ENCODE measurements at places on chromosomes 11 and 22.

DNA sequence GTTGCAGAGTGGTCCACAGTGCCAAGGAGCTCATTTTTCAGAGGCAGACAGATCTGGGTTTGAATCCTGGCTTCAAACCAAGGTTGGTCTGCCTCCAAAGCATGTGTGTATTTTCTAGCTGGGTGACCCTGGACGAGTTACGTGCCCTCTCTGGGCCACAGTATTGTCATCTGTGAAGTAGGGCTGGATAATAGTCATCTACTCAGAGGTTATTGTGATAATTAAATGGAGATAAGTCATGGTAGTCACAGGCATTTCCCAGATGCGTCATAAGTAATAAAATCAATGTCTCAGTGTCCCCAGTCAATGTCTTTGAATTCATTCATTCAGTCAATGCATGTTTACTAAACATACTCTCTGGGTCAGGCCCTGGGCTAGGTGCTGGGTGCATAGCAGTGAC lies 8.6 kb downstream of the OMP start:
- ATAC-seq = no peak

GRCh38 chr11:27061461-27061821 lies 20.8 kb downstream of the BBOX1 start:
- no peak for ATAC-seq

DNA sequence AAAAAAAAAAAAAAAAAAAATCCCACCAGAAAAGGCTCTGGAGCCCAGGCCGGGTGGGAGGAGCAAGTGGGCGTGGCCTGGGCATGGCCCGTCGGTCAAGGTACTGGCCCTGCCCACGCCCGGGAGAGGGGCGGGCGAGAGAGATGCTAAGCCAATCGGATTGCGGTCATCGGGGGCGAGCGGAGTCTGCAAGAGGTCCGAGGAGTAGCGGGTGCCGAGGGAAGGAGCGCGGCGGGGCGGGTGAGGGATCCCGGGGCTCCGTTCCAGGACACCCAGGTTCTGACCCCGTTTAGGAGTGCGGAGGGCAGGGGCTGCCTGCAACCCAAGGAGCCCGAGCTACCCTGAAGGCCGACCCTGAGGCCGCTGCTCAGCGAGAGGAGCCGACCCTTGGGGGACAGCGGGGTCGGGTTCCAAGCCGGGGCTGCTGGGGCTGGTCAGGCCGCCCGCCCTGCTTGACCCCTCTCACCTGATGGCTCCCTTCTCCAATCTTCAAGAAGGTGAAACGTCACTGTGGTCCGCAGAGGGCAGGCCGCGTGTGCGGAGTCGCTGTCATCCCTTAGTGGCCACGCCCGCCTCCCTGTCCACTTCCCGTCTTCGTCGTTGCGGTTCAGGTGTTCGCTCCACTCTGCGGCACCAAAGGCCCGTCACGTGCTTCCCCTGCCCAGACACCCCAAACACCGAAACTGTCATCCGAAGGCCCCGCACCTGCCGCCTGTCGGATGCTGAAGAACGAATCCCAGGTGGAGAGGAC lies 11.1 kb upstream of the TAB1 start:
- ATAC-seq = peak; percentile 87

DNA sequence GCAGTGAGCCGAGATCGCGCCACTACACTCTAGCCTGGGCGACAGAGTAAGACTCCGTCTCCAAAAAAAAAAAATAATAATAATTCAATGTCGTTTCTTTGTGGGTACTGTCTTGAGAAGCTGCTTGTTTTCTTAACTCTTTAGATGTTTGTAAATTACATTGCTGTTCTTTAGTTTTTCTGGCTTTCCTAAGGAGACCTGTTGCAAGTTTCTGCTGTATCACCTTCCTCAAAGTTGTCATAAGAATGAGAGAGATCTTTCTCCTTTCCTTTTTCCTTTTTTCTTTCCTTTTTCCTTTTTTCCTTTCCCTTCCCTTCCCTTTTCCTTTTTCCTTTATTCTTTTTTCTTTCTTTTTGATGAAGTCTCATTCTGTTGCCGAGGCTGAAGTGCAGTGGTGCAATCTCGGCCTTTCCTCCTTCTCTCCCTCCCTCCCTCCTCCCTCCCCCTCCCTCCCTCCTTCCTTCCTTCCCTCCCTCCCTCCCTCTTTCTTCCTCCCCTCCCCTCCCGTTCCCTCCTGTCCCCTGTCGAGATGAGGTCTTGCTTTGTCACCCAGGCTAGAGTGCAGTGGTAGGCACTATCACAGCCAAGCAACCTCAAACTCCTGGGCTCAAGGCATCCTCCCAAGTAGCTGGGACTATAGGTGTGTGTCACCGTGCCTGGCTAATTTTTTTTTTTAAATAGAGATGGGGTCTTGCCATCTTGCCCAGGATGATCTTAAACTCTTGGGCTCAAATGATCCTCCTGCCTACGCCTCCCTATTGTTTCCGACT lies 15.3 kb downstream of the HIPK3 start:
- no peak for ATAC-seq

DNA sequence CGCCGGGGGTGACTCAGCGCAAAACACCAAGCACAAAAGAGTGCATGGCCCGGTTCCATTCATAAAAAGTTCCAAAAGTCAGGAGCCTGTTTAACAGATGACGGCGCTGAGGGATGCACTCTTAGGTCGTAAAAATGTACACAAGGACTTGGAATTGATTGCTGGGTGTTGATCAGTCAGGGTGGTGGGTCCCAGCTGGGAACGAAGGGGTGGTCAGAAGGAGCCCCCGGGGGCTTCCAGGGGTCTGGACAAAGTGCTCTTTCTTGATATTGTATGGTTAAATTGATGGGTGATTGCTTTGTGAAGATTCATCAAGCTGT lies 20.7 kb downstream of the IFITM10 start:
- no peak for ATAC-seq

GRCh38 chr11:65586676-65587075 lies 8.9 kb downstream of the KCNK7 start:
- no peak for ATAC-seq

DNA sequence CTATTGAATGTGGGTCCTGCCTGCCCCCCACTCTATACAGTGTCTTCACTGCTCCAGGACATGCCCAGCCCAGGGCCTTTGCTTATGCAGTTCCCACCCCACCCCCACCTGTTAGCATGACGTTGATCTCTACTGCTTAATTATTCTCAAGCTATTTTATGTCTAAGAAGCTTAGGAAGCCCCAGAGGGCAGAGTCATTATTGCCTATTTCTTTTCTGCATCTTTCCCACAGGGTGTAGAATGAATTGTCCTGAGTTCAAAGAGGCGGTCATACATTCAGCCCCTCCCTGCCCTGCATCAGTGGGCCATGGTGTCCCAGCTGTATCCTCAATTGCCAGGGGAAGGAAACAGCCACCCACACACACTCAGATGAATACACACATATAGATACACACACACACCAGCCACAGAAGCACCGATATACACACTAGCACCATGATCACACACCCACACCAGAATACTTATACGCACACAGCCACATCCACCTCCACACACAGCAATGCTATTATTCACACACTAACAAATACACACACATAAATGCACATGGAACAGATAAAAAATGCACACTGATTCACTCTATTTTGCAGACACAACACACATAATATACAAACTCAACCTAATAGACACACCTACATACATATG lies 1.5 kb downstream of the PDE2A start:
- ATAC-seq = no peak

DNA sequence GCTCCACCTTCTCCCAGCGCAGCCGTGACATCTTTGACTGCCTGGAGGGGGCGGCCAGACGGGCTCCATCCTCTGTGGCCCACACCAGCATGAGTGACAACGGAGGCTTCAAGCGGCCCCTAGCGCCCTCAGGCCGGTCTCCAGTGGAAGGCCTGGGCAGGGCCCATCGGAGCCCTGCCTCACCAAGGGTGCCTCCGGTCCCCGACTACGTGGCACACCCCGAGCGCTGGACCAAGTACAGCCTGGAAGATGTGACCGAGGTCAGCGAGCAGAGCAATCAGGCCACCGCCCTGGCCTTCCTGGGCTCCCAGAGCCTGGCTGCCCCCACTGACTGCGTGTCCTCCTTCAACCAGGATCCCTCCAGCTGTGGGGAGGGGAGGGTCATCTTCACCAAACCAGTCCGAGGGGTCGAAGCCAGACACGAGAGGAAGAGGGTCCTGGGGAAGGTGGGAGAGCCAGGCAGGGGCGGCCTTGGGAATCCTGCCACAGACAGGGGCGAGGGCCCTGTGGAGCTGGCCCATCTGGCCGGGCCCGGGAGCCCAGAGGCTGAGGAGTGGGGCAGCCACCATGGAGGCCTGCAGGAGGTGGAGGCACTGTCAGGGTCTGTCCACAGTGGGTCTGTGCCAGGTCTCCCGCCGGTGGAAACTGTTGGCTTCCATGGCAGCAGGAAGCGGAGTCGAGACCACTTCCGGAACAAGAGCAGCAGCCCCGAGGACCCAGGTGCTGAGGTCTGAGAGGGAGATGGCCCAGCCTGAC lies 2.5 kb downstream of the TSSC4 start:
- no peak for ATAC-seq

- no peak for ATAC-seq
Observed at GRCh38 chr11:131868629-131869507, 498.5 kb downstream of the NTM start.

GRCh38 chr11:119863851-119864601 lies 135.0 kb upstream of the NECTIN1 start:
- ATAC-seq = no peak

DNA sequence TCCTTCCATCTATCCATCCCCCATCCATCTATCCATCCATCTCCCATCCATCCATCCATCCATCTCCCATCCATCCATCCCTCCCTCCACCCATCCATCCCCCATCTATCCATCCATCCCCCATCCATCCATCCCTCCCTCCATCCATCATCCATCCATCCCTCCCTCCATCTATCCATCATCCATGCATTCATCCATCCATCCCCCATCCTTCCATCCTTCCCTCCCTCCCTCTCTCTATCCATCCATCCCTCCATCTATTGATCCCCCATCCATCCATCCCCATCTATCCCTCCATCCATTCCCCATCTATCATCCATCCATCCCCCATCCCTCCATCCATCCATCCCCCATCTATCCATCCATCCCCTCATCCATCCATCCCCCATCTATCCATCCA lies 96.7 kb downstream of the MPPED1 start:
- no peak for ATAC-seq

GRCh38 chr11:32511926-32512325 lies 71.7 kb upstream of the EIF3M start:
- no peak for ATAC-seq

GRCh38 chr11:46001448-46001914 lies 79.0 kb downstream of the LARGE2 start:
- ATAC-seq = no peak

DNA sequence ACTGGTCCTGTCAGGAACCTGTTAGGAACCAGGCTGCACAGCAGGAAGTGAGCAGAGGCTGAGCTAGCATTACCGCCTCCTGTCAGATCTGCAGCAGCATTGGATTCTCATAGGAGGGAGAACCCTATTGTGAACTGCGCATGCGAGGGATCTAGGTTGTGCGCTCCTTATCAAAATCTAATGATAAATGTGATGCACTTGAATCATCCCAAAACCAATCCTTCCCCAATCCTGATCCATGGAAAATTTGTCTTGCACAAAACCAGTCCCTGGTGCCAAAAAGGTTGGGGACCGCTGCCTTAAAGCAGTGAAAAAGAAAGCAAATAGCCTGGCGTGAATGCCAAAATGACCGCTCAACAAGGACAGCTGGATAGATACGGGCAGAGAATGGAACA lies 1.9 kb upstream of the ARAP1 start:
- ATAC-seq = no peak

DNA sequence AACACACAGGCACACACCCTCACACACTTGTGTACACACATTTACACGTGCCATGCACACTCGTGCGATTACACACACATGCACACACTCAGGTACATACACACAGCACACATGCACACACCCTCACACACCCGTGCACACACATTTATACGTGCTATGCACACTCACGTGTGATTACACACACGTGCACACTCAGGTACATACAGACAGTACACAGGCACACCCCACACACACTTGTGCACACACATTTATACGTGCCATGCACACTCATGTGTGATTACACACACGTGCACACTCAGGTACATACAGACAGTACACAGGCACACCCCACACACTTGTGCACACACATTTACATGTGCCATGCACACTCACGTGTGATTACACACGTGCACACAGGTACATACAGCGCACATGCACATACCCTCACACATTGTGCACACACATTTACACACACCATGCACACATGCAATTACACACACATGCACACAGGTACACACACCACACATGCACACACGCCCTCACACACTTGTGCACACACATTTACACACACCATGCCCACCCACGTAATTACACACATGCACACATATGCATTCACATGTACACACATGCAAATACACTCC lies 4.6 kb downstream of the IFITM10 start:
- ATAC-seq = no peak

DNA sequence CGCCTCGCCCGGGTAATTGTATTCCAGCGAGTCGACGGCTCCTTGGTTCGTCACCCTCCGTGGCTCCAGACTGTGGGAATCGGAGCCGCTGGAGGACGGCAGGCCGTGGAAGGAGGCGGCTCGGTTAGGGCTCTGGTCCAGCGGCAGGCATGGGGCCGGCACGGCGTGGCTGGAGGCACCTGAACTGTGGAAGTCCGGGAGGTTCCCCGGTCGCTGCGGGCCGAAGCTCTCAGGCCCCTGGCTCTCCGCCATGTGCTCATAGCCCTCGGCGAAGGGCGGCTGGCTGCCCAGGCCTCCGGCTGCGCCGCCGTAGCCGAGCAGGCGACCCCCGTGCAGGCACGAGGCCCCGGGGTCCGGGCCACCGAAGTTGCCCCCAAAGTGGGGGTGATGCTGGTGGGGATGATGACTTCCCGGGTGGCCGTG lies 1.7 kb downstream of the MN1 start:
- ATAC-seq = no peak

DNA sequence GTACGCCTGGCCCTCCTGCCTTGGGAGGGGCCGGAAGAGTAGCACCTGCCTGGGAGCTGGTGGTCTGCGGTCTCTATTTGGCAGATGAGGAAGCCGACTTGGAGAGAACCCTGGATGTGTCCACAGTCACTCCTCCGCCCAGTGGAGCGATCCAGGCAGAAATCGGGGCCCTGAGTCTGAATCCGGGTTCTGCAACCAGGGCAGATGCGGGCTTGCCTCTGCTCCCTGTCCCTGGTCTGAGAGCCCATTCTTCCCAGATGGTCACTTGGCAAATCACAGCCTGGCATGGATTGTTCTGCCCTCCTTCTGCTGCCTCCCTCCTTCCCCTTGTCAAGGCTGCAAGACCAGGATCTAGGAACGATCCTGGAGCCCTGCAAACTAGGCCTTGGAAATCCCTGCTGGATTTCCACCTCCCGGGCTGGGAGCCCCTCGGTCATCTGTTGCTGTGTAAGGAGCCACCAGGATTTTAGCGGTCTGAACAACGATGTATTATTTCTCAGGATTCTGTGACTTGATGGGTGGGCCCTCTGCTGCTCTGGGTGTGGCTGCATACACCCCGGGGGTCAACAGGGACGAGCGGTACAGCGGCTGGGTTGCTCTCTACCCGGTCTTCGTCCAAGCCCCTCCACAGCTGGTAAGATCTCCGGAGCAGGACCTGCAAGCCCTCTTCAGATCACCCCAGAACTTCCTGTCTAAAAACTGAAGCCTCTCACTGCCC lies 2.0 kb upstream of the ASCL2 start:
- ATAC-seq = no peak
